ENCODE measurements at places on chromosomes 7 and 10.

DNA sequence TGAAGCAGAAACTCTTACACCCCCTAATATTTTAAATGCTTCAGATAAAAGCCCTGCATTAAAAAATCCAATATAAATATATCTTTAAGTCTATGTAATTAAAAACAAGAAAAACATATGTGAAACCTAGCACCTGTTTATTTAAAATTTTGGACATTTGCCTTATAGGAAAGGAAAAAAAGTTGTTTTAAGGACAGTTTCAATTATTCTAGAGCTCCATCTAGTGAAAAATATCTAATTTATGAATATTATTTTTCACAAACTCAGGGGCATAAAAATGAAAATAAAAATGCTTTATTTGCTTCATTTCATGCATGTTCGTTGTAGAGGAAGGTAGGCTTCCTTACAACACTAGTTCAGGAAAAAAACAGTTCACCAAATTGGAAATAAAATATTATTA is 26.1 kb downstream of the ENKUR start:
- DNase-seq = peak; percentile 38

DNA sequence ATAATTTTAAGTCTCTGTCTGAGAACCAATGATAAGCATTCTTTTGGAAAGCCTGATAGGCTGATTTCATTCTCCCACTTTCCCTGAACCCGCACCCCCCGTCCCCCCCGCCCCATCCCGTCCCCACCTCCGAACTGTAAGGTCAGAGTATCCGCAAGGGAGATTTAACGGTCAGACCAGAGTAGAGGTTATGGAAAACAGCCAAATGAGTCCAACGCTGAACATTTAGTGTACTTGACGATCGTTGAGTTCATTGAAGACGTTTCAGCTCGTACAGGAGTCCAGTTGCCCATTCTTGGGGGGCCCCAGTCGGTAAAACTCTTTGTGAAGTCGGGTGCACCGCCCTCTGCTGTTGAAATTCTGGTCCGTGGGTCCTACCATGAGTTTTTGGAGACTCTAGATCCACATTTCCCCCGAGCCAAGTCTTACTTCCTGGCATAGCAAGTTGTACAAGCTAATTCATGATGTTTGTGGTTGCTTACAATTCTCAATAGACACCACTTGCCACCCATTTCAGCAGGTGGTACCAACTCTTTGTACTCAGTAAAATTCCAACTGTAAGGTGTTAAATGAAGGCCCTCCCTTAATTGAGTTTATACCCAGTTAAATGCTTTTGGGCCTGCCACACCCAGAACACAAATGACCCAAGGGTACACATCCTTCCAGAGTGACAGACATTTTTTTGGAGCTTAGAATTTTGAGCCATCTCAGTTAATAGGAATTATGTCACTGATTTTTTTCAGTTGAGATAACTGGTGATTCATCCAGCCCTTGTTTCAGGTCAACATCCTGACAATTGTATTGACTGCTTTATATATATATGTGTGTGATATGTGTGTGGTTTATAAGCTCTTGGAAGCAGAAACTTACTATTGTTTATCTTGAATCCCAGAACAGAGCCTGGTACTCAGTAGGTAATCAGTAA is 1.2 kb downstream of the MARCHF5 start:
- DNase-seq = peak; percentile 3

DNA sequence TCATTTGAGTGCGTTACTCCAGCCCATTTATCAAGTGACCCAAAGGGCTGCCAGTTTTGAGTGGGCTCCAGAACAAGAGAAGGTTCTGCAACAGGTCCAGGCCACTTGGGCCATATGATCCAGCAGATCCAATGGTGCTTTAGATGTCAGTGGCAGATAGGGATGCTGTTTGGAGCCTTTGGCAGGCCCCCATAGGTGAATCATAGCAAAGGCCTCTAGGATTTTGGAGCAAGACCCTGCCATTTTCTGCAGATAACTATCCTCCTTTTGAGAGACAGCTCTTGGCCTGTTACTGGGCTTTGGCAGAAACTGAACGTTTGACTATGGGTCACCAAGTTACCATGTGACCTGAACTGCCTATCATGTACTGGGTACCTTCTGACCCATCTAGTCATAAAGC is 358.8 kb upstream of the SEMA3C start:
- no peak for DNase-seq

GRCh38 chr10:14449293-14449815 is 118.6 kb upstream of the FRMD4A start:
- no peak for DNase-seq

DNA sequence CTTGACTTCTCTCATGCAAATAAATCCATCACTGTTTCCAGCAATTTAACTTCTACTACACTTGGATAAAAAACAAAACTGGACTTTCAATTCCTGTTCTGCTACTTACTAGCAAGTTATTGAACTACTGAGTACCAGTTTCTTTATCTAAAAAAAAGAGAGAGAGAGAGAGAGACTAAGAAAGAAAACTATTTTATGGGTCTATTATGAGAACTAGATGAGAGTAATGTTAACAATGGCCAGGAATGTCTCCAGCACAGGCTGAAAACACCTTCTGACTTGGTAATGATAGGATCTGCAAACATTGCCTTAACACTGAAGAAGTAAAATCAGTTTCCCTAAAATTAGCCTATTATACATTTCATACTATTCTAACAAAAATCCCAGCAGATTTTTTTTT is 5.2 kb downstream of the TSPAN12 start:
- no peak for DNase-seq

GRCh38 chr7:115476671-115477181 is 553.8 kb downstream of the TFEC start:
- DNase-seq = peak; percentile 18

GRCh38 chr7:120402801-120403200 is 129.8 kb downstream of the KCND2 start:
- no peak for DNase-seq

DNA sequence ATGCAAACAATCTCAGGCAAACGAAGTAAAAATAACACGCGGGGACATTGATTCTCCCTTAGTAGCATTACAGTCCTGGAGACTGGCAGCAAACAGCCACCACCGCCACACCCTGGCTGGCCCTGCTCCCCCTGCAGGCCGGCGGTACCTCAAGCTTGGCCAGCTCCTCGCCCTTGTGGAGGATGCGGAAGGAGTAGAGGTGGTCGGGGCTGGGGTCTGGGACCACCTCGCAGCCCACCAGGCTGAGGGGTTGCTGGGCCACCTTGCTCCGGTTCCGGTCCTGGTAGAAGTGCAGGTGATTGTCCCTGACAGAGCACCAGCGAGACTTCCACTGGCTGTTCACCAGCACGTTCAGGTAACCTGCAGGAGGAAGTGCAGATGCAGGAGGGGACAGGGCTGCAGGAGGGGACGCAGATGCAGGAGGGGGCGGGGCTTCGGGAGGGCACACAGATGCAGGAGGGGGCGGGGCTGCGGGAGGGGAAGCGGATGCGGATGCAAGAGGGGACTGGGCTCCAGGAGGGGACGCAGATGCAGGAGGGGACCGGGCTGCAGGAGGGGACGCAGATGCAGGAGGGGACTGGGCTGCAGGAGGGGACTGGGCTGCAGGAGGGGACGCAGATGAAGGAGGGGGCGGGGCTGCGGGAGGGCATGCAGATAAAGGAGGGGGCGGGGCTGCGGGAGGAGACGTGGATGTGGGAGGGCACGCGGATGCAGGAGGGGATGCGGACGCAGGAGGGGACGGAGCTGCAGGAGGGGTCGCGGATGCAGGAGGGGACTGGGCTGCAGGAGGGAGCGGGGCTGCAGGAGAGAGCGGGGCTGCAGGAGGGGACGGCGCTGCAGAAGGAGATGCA is 65.7 kb downstream of the VWA2 start:
- peak; percentile 0 for DNase-seq

DNA sequence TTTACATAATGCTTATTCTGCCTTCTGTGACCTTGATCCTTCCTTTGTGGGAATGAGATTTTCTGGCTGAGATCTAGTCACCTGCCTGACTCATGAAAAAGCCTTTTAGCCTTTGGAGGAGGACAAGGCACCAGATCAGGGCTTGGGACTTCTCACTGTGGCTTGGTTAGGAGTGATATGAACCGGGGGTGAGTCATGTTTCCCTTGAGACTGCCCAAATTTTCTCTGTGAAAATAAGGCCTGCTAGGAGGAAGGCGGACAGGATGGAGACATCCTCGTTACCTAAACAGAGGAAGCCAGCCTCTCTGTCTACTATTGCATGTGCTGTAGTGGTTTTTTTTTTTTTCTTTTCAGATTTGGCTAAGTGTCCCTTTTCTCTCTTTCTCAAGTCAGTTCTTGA is 57.8 kb downstream of the EVX1 start:
- no peak for DNase-seq

DNA sequence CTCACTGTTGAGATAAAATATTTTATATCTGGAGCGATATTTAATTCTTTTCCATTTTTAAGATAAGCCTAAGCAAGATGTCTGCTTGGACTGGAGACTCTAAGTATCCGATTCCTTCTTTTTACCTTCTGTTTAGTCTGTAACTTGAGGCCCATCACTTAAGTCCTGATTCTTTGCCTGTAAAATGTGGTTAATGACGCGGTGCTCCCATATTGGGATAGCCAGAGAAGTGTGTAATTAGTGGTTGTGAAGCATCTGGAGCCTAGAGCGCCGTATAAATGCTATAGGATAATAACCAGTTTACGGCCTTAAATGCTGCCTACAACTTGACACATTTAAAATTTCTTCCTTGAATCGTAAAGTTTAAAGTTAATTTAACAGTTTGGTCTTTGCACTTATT is 132.9 kb downstream of the CHN2 start:
- DNase-seq = no peak

- peak; percentile 3 for DNase-seq
These were observed 272.8 kb upstream of the IMMP2L start for GRCh38 chr7:111835066-111835465.

GRCh38 chr10:62437696-62438095 is 63.5 kb downstream of the ZNF365 start:
- peak; percentile 14 for DNase-seq

- DNase-seq = no peak
These were observed 178.0 kb upstream of the GLI3 start for GRCh38 chr7:42414941-42415505.

DNA sequence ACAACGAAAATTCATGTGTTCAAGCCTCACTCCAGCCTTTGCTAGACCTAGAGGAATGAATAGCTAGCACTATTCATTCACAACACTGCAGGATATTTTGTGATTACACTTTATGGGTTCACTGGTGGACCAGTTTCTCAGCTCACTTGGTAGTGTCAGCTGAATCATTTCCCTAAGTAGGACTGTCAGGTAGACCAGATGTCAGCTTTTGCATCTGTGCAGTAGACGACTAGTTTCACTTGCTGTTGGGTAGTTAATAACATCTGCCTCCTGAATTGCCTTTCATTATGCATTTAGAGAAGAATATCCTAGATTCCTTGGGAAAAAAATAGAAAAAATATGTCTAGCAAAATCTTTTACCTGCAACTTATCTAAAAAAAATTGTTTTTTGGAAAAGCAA is 296.4 kb downstream of the ADARB2 start:
- DNase-seq = no peak

DNA sequence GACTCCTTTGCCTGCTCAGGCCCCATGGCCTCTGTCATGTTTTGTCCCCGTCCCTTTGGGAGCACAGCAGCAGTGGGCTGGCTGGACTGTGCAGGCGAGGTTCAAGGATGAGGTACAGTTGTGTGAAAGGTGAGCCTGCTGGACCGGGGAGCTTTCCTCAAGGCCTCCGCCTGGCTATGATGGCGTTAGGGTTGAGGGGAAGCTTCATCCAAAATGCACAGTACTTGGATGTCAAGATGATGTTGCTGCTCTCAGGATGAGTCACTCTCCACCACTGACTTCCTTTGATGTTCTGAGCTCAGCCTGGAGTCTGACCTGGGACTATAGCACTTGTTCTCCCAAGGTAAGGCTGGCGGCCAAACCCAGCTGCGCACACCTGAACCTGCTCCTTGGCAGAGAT is 152.7 kb upstream of the SHH start:
- DNase-seq = no peak

DNA sequence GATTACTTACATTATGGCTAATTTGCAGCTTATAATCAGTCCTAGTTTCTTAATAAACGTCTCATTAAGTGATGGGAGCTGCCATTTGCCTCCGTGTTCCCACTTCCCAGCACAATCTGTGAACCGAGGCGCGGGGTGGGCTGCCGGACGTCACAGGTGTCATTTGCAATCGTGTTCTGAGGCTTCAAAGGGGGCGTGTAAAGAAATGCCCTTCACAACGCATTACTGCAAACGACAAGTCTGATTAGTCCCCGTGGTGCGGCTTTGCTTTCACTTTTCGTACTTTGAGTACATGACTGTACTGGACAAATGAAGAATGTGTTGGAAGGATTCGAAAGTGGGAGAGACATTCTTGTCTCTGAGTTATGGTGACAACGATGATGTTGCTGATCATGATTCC is 614.2 kb upstream of the ADARB2 start:
- DNase-seq = no peak

DNA sequence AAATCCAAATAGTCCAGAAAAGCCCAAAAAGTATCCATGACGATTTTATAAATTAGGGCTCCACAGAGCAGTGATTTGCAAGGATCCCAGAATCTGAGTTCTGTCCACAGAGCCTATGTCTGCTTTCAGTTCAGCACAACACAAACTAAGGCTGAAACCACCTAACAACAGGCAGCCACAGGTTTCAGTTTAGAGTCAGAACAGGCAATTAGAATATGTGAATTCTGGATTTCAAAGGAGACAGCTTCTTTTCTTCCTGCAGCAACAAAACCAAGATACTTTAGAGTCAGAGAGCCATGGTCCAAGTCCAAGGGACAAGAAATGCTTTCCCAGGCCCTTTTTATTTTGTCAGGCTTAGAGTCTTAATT is 23.6 kb downstream of the IFIT3 start:
- no peak for DNase-seq

DNA sequence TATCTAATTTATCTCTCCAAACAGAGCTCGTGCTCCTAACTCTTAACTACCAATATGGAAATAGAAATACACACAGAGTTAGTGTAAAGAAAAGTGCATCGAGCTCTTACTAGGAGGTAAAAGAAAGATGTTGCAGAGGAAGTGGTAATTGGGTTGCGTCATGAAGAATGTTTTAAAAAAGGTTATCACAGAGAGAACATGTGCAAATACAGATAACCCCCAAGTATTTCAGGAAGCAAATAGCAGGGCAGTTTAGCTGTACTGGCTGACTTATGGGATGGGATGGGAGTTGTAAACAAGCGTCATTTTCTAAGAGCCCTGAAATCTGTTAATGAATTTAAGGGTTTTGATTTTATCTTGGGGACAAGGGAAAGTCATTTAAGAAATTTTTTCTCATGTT is 153.9 kb downstream of the AGMO start:
- DNase-seq = no peak

GRCh38 chr7:100951172-100951571 is 1.8 kb downstream of the MUC3A start:
- DNase-seq = no peak

GRCh38 chr7:90903841-90904240 is 307.7 kb downstream of the CDK14 start:
- DNase-seq = no peak

- no peak for DNase-seq
These were observed 88.4 kb downstream of the FAS start for GRCh38 chr10:89078724-89079672.

GRCh38 chr7:128807191-128807590 is 15.4 kb downstream of the CCDC136 start:
- DNase-seq = no peak

GRCh38 chr7:85479918-85480643 is 293.2 kb upstream of the SEMA3D start:
- DNase-seq = no peak

Data from NCI-H1694 treated with DMSO at 0.1 percent for 48 hours (cell line).